ENCODE measurements at places on chromosomes 4 and X.

DNA sequence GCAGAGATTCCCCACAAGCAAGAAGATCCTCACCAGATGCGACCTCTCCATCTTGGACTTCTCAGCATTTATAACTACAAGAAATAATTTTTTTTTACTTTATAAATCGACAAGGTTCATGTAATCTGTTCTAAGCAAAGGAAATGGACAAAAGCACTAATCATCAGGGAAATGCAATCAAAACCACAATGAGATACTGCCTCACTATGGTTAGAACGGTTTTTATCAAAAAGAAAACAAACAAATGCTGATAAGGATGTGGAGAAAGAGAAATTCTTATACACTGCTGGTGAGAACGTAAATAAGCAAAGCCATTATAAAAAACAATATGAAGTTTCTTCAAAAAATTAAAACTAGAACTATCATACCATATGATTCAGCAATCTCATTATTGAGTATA lies 1382.6 kb downstream of the ARAP2 start:
- DNase-seq, result no peak

GRCh38 chr4:112939901-112940300 lies 109.6 kb upstream of the ANK2 start:
- DNase-seq, result no peak

DNA sequence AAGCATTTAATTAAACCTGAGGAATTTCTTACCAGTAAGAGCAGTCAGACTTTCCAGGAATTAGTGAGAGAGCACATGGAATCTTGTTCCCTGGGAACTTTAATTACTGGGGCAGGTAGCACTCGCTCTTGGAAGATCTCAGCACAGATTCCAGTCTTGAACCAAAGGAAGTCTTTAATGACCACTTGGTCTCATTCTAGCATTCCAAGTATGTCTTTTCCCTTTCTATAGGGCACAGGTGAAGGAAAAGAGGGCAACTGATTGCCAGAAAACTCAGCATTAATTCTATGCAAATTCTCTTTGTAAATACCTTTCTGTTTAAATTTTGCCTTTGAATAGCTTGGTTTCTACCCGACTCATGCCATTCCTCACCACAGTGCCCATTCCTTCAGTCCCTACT lies 236.6 kb downstream of the LDB2 start:
- DNase-seq, result no peak

GRCh38 chr4:126051689-126052424 lies 737.1 kb downstream of the FAT4 start:
- DNase-seq, result no peak

- DNase-seq, result no peak
Observed at GRCh38 chr4:182264139-182264752, 21.0 kb downstream of the TENM3 start.

DNA sequence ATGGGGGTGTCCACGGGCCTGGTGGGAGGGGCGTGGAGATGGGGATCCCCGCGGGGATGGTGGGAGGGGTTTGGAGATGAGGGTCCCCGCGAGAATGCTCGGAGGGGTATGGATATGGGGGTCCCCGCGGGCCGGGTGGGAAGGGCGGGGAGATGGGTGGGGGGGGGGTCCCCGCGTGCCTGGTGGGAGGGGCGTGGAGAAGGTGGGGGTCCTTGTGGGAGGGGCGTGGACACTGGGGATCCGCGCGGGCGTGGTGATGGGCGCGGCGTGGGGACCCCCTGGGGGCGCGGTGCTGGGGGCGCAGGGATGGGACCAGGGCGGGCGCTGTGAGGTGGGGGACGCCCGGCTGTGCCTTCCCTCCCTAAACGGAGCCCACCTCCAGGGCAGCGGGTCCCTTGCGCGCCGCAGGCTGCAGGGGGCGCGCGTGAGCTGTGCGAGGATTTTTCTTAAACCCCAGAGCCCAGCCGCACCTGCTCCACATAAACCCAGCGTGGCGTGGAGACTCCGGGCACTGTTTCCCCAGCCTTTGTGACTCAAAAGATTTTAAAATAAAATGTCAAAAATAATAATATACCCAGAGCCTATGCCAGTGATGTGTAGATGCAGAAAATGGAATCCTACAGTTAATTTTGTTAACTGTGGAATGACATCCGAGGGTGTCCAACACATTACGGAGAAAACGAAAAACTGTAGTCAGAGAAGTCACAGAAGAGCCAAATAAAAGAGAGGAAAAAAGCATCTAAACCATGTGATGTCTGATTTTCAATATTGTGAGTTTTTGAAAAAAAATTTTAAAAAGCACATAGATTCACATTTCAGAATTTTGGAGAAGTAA lies 1.5 kb upstream of the ASMTL start:
- DNase-seq, result no peak

DNA sequence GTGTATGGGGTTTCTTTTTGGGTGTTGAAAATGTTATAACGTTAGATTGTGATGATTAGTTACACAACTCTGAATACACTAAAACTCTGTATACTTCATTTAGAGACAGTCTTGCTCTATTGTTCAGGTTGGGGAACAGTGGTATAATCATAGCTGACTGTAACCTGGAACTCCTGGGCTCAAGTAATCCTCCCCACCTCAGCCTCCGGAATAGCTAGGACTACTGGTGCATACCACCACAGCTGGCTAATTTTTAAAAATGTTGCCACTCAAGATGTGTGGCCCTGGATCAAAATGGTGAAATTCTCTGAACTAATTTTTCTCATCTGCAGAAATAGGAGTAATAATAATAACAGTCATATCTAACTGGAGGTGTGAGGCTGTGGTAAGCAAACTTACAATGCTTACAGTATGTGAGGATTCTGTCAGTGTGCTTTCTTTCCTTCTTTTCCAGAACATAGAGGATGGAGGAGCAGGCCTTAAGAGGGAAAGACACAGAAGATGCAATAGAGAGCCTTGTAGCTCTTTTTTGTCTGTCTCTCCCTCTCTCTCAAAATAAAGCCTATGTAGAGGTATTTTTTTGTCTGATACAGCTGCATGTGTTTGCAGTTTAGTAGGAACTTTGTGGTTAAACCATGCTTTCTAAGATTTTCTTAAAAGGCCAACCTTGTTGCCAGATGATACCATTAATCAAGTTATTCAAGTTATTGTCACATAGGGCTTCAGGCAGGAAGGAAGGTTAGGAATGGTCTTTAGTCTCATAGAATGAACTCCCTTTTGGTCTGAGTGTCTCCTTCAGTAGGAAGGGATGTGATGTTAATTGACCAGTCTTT lies 7.5 kb downstream of the ADD1 start:
- no peak for DNase-seq

DNA sequence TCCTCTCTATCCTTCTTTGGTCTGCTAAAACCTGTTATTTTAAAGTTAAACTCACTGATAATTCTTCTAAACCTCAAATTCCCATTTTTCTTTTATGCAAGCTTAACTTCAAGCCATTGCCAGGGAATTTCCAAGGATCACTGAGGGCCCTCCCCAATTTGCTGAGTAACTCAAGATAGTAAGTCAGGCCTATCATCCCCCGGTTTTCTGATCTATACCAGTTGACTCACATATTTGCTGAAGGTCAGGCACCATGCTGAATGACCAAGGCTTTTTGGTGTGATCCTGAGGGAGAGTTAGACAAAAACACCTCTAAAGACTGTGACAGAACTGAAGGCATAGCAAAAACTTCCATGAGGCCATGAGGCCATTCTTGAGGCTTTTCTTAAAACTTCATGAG lies 1301.9 kb downstream of the PCDH7 start:
- no peak for DNase-seq
